ENCODE measurements at places on chromosomes 11 and 22.

DNA sequence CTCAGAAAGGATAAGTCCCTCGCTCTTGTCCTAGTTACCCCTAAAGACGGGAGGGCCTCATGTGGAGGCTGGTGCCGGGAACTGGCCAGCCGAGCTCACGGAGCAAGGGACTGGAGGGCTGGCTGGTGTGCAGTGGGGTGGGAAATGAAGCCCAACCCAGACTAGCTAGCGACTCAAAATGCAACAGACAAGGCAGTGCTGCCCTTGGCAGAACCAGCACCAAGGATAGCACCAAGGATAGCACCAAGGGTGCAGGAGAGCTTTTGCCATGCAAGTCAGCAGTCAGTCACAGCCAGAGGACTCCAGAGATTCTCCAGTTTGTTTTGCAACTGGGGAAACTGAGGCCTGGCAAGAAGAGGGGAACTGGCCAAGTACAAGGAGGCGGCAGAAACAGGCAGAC lies 6.5 kb upstream of the BATF2 start:
- DNase-seq, result no peak

DNA sequence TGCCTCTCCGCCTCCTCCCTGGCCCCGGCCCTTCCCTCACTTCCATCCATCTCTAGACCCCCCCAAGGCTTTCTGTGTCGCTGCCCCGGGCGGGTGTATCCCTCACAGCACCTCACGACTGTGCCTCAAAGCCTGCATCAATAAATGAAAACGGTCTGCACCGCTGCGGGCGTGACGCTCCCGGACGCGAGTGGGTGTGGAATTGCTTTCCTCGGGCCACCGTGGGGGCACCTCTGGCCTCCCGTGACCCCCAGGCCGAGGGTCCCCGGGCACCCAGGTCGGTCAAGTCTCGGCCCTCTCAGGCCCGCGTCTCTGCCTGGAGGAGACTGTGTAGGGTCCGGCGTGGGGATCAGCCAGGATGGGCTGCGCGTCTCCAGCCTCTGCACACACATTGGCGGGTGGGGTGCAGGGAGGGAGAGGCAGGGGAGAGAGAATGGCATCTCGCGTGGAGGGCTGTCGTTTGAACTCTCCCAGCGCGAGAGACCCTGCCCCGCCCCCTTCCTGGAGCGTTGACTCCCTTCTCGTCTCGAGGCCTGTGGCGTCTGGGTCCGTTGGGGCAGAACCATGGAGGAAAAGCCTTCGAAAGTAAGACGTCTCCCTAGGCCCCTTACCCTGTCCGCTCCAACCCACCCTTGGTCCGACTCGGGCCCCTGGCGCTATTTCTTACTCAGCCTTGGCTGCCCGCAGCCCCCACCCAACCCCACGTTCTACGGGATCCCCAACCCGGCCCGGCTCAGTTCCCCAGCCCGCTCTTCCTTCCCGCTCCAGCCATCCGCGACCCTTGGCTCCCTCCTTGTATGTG lies at the start of gene CATSPERZ:
TSS of gene CATSPERZ (plus strand) at position 512 of the 802 bp plus-strand sequence. CDS start at position 565, 53 bp downstream.
- DNase-seq, result no peak

GRCh38 chr11:13222285-13222684 lies 55.3 kb upstream of the BMAL1 start:
- DNase-seq, result no peak

- no peak for DNase-seq
These were observed 73.6 kb upstream of the PHOX2A start for GRCh38 chr11:72317570-72317969.

- no peak for DNase-seq
These were observed 1.4 kb downstream of the SLC17A6 start for GRCh38 chr11:22339611-22340010.

DNA sequence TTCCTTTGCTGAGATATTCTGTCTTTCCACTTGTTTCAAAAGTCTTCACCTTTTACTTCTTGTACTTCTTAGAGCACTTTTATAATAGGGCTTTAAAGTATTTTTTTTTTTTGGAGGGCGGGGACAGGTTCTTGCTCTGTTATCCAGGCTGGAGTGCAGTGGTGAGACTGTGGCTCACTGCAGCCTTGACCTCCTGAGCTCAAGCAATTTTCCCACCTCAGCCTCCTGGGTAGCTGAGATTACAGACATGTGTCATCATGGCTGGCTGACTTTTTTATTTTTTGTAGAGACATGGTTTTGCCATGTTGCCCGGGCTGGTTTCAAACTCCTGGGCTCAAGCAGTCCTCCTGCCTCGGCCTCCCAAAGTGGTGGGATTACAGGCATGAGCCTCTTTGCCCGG lies 57.9 kb downstream of the DYNC2H1 start:
- no peak for DNase-seq

DNA sequence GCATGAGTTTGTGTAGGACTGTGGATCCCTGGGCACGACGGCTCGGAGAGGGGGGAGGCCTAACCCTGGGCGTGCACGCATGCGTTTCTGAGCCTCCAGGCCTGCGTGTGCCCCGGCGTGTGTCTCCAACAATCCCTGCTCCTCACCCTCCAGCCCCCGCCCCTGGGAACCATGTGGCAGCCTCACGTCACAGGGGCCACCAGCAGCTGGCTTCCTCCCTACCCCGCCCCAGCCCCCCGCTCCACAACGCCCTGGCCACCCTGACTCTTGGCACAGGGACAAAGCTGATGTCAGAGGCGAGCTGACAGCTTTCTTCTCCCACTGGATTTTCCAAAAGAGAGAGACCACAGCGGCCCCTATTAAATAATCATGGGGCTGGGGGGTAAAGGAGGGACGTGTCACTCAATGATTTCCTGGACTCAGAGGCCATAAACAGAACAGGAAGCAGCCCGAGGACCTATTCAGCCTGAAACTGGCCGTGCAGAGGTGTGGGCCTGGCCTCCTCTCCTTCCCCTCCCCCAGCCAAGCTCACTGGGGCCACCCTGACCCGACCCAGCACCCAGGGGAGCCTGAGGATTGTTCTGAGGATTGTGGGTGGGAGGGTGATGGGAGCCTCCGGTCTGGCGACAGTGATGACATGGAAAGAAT lies 6.8 kb upstream of the LIF start:
- no peak for DNase-seq

GRCh38 chr11:60838132-60838531 lies 3.8 kb upstream of the CCDC86 start:
- no peak for DNase-seq

DNA sequence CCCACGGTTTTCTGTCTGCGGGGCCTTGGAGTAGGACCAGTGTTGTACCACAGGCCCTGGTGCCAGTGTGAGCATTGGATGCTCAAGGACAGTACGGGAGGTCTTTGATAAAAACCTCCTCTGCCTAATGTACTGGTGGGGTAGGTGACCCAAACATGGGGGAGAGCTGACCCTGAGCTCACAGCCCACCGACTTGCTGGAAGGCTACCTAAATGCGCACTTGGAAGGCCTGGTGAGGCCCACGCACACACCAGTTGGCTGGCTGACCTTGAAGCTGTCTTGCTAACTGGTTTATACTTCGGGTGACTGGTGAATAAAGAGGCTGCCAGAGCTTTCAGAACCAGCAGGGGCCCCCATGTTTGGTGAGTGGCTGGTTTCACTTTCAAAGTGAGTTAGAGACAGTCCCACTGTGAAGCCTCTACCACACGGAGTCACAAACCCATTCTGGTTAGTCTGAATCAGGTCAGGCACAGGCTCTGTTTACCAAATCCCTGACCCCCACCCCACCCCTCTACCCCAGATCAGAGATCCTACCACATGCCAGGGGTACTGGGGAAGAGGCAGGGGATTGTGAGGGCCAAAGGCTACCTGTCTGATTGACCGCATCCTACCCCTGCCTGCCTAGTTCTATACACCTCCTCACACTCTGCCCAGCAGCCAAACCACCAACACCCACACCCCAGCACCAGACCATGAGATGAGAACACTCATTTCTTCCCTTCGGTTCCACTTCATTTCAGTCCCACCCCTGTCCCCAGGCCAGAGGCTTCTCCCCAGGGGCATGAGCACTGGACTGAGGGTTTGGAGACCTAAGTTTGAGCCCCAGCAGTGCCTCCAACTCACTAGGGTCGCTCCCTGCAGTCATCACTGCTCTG lies 12.7 kb upstream of the IL2RB start:
- peak; percentile 54 for DNase-seq

DNA sequence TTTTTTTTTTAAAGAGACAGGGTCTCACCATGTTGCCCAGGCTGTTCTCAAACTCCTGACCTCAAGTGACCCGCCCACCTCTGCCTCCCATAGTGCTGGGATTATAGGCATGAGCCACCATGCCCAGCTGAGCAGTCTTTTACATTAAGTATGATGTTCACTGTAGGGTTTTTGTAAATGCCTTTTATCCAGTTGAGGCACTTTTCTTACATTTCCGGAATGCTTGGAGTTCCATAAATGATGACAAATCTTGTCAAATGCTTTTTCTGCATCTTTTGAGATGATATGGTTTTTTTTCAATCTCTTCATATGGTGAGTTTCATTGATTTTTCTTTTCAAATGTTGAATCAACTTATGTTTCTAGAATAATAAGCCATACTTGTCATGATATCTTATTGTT lies 29.4 kb upstream of the CTTN start:
- no peak for DNase-seq

- DNase-seq, result no peak
These were observed 100.8 kb upstream of the CLPB start for GRCh38 chr11:72535194-72535547.

GRCh38 chr11:73323464-73323863 lies 15.4 kb downstream of the ARHGEF17 start:
- DNase-seq, result no peak

DNA sequence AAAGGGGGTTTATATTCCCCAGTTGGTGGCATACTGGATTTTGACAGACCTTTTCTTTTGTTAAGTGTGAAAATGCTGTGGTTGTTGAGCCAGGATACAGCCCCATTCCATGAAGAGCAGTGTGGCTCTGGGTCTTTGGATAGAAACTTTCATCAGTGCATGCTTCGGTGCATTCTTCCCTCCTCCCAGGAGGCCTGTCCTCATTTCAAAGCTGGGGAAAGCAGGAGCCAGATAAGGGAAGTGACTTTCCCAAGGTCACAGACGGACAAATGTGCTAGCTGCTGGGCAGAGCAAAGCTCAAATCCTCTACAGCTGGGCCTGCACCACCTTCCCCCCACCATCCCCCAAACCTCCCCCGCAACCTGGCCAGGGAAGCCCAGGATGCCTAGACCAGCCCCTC lies 184.5 kb upstream of the NTM start:
- DNase-seq, result no peak

DNA sequence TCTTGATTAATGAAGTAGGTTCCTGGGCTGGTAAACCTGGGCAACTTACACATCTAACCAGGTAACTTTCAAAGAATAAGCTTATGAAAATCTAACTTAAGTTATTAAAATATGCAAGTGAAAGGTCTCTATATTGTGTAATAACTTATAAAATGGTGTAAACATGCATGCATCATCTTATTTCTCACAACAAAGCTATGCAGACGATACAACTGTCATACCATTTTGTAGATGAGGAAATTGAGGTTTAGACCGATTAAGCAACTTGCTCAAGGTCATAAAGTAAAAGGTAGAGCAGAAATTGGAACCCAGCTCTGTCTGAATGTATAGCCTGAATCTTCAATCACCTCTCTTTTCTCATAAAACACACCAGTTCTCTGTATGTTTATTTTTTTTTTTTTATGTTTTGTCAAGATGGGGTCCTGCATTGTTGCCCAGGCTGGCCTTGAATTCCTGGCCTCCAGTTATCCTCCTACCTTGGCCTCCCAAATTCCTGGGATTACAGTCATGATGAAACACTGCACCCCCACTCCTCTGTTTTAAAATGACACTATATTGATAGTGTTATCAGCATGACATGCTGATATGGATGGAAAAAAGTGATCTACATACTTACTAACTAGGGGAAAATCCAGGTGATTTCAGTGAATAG lies 109.6 kb downstream of the SGSM3 start:
- DNase-seq, result no peak

GRCh38 chr11:57338142-57338541 lies at the start of gene P2RX3:
P2RX3 (plus strand) TSS chr11:57338352; CDS start chr11:57338551, 199 bp downstream.
- no peak for DNase-seq

GRCh38 chr22:46417769-46418168 lies 82.3 kb downstream of the TRMU start:
- DNase-seq, result no peak

DNA sequence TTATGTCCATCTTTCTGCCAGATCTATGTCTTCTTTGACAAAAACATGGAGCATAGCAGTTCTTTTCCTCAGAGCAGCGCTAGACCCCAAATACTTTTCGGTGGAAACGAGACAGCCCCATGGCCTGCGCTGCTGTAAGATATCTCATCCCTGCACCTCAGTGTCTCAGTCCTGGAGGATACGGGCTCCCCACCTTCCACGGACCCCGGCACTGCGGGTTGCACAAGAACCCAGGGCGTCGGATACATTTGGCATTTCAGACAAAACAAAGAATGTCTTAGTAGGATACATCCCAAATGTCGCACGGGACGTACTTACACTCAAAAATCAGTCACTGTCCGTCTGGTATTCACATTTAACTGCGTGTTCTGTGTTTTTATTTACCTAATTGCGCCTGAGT lies 9.9 kb upstream of the GAL start:
- DNase-seq, result no peak

DNA sequence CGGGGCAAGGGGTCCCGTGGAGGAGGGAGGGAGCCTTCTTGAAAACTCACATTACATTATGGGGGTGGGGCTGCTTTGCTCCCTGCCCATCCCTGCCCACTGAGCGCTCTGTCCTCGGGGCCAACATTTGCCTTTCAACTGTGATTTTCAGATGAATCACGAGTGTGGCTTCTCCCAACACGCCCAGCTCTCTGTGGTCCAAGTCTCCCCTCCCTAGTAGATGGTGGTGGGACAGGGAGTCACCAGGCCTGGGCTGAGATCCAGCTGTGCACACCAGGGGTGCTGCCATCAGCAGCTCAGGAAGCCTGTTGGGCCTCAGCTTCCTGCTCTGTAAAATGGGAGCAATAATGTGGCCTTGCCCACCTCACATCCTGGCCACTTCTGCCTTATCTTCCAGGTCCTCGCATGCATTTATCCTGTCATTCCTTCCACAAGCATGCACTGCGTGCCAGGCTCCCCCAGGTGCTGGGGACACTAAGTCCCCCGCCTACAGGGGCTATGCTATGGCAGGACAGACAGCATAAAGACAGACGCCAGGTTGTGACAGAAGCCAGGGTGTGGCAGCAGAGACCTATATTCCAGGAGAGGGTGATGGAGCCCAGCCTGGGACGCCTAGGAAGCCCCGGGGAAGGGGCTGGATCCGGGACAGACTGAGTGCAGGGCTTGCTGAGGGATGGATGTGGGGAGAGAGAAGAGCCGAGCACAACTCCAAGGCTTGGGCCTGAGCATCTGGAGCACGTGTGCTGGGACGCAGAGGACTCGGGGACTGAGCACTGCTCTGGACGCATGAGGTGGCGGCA lies 30.5 kb downstream of the NFAM1 start:
- no peak for DNase-seq

GRCh38 chr22:45686836-45687235 lies 15.2 kb downstream of the ATXN10 start:
- DNase-seq, result no peak

GRCh38 chr11:23100726-23101125 lies 240.5 kb upstream of the CCDC179 start:
- no peak for DNase-seq

DNA sequence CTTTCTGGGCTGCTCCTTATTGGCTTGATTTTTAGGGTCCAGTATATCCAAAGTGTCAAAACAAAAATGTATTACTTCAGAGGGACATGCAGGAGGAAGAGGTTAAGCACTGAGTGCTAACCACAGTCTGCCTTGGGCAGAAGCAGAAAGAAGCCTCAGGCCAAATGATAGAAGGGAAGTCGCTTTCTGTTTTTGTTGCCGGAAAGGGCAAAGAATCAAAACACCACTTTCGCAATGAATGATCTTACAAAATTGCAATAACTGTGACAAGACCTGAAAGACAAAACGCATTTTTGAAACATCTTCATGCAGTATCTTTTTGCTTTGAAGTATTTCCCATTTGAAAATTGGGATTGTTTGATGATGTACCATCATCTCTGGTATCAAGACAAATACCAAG lies 70.1 kb upstream of the PICALM start:
- no peak for DNase-seq

Data from stimulated activated CD8-positive, alpha-beta memory T cell treated with anti-CD3 and anti-CD28 coated beads, Interleukin-15, amount 100 ng/mL, for 4 hours (primary cell).